ENCODE measurements at places on chromosomes 6 and 20.
A peak's percentile ranks its signal among the peaks of the same experiment; 100 is the strongest.

DNA sequence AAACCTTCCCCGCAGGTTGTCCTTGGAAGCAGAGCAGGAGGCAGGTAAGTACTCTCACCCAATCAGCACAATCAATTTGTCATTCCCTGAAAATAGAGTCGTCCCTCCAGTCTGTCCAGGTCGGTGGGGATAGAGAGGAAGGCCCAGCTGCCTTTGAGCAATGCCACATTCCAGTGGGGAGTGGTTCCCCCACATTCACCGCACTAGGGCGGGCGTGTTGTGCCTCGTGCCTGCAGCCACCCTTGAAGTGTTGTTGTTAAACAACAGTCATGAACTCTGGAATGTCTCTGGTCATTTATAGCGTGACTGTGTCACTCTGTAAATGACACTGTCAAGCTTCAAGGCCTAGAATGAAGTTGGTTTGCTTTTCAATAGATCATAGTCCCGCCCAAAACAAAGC lies 33.4 kb downstream of the PRDM1 start:
- no peak for DNase-seq

DNA sequence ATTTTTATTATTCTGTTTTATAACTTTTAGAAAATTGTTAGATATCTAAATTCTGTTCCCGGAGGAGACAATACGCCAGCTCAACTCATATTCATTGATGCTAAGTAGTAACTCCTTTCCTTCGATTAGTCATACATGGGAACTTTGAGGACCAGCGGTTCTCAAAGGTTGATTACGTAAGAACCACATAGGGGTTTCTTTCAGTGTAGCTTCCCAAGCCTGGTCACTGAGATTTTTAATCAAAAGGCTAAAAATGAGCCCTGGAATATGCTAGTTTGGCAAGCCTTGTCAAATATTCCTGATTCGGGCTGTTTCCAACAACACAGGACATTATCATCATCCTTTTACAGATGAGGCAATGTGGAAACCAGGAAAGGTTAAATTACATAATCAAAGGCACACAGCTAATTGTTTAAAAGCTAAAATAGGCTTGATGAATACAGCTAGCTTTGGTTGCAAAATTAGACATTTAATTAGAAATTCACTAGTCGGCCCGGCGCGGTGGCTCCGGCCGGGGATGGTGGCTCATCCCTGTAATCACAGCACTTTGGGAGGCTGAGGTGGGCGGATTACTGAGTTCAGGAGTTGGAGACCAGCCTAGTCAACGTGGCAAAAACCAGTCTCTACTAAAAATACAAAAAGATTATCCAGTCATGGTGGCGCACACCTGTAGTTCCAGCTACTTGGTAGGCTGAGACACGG lies 14.6 kb upstream of the MEI4 start:
- DNase-seq = no peak

DNA sequence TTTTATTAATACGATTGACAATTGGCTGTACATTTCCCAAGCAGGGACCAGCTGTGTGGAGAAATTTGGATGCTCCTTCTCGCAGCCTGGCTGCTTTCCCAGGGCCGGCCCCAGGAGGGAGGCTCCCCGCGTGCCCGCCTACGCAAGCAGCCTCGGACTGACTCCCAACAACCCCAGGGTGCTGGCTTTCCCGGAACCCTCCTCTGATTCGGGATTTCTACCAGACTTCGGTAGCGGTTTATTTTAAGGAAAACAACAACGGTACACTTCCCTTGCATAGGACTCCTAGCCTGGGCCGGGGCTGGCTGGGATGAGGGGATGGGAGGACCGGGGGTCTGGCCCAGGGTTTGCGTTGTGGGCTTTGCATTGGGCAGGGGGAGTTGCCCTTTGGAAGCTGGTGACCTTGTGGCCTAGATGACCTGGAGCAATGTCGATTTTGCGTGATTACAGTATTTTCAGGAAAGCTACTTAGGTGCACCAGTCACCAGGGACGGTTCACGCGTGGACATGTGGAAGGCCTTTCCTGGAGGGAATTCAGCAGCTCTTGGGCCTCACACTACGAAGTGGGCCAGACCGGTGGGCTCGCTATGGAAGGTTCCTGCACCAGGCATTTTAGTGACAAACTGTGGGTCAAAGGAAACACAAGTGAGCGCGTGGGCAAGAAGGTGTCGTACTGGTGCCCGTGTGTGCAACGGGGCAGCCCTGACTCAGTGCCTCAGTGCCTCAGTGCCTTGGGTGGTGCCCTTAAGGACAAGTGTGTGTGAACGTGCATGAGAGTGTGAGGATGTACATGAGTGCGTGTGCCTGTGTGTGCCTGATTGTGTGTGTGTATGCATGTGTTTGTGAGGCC lies 20.7 kb upstream of the PHACTR3 start:
- DNase-seq = no peak

- DNase-seq = no peak
Observed at GRCh38 chr6:74826263-74826662, 379.6 kb downstream of the COL12A1 start.

DNA sequence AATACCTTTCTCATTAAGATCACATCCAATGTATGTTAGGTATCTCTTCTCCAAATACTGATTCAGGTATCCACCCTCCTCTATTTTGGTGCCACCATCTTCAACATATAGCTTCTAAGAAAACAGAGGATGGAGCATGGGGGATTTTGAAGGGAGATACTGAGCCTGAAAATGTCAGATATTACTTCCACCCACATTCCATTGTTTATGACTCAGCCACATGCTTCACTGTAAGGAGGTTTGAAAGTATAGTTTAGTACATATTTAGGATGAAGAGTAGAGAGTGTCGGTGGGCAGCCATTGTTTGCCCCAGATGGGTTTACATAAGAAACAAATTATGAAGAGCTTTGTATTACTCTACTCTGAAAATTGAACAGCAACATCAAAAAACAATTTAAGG lies 286.7 kb downstream of the TFAP2B start:
- DNase-seq = no peak

DNA sequence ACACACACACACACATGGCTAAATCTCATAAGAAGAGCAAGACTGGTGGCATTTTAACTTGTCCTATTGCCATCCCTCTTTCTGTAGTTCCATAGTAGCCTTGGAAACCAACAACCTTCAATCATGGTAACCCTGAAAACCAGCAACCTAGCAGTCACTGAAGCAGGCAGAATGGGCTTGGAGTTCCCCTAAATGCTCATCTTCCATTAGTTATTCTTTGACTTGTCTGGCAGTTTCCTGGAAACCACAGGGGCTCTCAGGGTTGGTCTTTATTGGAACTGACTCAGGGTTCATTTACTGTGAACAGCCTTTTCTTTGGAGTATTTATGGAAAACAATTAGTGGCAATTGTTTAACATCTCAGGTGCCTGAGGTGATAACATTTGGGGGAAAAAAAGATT lies 19.4 kb upstream of the BRPF3 start:
- DNase-seq = peak; percentile 30

DNA sequence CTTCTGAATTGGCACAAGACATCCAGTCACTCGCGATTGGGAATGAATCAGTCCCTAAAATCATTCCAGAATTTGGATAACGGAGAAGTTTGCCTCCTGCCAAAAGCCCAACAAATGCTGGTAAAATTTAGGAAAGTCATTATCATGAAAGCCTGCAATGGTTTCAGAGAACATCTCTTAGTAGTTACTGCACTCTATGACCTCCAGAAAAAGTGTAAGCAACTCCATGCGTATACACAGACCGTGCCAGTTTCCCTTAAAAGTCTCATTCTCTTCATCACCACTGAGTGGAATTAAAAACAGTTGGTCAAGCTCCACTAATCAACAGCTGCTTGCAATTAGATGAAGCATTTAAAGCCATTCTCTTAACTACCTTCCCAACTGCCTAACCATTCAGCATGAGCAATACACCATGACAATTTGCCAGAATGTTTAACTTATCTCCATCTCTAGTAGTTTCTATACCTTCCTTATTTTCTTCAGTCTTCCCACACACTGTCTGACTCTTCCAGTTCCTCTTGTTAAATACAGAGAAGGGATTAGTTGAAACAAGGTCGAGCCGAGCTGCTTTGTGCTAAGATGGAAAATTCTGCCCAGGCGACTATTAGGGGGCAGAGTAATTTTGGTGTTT lies 183.6 kb upstream of the PRDM1 start:
- no peak for DNase-seq

DNA sequence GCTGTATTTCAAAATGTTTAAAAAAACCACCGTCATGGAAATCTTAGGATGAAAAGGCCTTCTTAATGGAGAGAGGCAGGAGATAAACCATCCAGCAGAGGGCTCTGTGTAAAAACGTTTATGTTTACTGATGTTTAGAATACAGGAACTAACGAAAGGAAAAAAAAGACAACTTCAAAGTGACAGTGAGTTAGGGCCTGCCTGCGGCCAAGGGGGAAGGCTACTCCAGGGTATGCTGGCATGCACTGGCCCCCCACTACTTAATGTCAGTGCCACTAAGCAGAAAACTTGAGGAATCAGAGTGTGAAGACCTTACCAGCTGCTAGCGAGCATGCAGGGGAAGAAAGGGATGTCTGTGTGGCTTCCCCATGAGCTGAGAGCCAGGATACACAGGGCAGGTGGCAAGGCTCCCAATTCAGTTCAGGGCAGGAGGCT lies 47.7 kb downstream of the AKAP7 start:
- no peak for DNase-seq

DNA sequence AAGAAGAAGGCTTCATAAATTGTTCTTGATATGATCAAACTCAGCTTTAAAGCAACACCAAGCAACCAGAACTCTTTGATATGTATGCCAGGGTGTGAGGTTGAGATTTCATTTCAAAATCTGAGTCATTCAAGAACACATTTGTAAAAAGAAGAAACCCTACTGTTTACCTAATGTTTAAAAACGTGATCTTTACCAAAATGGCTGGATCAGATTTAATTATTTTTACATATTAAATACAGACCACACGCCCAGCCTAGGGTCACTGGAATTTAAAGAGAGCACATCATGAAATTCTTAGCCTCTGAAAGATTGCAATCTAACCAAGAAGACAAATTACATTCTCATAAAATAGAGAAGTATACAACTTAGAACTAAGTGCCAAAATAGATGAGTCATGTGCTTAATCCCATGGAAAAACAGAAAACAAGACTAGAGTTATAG lies 206.8 kb upstream of the SMLR1 start:
- DNase-seq = no peak

DNA sequence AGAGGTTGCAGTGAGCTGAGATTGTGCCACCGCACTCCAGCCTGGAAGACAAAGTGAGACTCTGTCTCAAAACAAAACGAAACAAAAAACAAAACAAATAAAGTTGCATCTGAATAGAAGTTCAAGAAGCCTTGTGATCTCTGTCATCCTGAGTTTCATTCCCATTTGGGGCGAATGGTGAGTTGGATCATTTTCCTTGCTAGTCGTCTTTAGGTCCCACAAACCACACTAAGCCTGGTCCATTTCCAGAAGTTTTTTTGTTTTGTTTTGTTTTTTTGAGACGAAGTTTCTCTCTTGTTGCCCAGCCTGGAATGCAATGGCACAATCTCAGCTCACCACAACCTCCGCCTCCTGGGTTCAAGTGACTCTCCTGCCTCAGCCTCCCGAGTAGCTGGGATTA lies 33.8 kb downstream of the ZNF217 start:
- DNase-seq = no peak

GRCh38 chr6:46468403-46469010 lies 22.7 kb downstream of the RCAN2 start:
- no peak for DNase-seq

DNA sequence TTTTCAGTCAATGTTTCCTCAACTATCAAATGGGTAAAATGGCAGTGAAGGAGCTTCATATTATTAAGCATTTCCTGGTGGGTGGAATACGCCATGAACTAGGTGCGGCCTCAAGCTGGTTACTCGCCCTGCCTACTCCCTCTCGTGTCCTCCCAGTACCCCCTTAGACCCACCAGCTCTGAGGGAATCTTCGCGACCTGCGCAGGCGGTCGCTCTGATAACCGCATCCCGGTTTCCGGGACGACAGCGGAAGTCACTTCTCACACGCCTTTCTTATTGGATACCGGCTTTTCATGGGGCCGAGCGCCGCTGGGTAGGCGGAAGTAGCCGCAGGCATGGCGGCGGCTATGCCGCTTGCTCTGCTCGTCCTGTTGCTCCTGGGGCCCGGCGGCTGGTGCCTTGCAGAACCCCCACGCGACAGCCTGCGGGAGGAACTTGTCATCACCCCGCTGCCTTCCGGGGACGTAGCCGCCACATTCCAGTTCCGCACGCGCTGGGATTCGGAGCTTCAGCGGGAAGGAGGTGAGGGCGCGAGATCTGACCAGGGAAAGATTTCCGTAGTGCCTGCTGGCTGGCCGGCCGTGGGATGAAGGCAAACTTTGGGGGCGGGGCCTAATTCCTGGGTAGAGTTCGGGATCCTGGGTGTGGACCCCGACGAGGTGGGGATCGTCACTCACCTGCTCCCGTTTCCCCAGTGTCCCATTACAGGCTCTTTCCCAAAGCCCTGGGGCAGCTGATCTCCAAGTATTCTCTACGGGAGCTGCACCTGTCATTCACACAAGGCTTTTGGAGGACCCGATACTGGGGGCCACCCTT lies at the start of gene PIGT:
Gene PIGT (plus strand): TSS at position 320 of the 816 bp plus-strand sequence. CDS start 16 bp downstream, at position 336.
- DNase-seq = peak; percentile 88

GRCh38 chr6:38739532-38739931 lies 24.4 kb downstream of the DNAH8 start:
- DNase-seq = no peak

DNA sequence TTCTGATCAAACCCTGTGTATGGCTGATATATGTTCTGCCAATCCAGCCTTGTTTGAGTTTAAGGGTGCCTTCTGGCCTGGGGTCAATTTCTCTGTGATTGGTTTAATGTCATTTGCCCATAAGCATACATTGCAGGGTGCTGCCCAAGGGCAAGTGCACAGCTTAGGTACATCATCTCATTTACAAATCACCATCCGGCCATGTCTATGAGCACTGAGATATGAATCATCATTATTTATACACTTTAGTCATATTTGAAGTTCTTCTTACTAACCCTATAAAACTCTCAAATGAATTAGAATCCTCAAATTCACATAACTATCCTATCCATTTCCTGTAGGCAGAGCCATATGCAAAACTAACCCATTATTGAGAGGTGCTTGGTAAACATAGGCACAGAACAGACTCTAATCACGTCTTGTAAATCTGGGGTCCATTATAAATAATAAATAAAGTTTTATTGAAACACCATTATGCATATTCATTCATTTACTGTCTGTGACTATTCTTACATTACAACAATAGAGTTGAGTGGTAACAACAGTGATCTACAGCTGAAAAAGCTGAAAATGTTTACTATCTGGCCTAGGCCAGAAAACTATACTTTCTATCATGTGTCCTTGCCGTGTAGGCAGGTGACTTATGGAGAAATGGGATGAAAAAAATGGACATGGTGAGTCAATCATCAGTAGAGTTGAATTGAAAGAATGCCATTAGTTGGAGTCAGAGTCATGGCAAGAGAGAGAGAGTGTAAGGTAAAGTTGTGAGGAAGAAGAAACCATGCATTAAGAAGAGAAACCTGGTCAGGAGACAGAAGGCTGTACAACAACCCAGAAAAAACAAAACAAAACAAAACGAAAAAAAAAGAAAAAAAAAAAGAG lies 25.0 kb downstream of the KCNQ5 start:
- DNase-seq = no peak

DNA sequence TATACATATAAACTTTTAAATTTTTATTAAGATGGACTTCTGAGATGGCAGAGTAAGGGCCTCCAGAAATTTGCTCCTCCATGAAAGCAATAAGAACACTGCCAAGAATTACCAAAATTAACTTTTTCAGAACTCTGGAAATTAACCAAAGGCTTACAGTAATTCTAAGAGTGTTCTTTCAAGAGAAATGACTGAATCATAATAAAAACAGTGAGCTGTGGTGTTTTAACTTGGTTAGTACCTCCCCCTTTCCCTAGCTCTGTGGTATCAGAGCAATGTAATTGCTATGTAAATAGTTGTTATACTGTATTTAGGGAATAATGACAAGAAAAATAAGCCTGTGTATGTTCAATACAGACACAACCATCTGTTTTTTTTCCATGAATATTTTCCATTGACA lies 19.0 kb downstream of the HECA start:
- DNase-seq = no peak

All from stimulated activated CD4-positive, alpha-beta T cell treated with anti-CD3 and anti-CD28 coated beads, Interleukin-1b, Interleukin-23, amount 100 ng/mL, for 48 hours (primary cell).